LNCaP clone FGC (cell line): ENCODE measurements at places on chromosomes 12 and 14.

DNA sequence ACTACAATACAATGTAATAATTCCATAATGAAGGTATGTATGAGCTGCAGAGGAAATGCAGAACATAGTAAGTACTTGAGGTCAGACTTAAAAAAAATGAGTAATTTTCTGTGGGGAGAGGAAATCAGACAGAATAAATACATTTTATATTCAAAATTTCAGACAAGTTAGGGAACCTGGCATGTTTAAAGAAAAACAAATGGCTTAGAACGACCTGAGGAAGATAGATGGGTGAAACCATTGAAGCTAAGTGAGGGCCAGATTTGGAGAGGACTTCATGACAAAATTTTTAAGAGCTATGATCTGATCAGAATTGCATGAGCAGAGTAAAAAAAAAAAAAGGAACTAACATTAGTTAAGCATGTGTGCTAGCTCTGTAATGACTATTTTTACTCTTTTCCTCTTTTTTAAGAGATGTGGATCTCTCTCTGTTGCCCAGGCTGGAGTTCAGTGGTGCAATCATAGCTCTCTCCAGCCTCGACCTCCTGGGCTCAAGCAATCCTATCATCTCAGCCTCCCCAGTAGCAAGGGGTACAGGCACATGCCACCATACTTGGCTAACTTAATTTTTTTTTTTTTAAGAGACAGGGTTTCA is 157.6 kb upstream of the PDE3A start:
- DNase-seq, result no peak

DNA sequence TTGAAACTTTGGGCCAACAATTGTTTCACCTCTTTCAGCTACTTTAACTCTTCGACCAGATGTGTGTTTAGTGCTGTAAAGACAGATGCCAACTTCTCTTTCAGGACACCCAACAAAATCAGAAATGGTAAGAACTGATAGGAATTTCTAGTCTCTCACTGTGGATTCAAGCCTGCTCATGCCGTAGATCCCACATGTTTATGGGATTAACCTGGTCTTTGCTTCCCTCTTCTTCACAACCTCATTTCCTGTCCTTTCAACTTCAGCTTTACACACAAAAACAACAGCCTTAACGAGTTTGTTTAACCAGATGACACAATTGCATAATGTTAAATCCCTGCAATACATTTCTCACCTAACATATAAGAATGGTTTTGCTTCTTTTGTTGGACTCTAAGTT is 1031.9 kb upstream of the LRFN5 start:
- no peak for DNase-seq

DNA sequence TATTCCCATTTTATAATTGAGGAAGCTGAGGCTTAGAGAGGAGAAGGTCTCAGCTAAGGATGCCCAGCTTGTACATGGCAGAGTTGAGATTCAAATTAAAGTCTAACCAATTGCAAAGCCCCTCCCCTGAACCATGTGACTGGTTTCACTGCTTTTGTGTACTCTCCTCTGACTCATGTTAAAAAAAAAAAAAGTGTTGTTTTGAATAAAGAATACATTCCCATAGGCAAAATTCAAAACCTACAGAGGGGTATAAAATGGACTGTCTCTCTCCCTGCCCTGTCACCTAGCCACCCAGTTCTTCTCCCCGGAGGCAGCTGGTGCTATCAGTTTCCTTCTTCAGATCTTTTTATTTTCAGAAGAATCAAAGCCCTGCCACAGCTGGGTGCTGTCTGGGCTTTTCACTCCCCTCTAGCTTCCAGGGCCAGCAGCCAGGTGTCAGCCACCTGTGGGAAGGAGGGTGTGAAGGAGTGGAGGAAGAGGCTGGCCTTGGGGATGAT is 5.4 kb downstream of the PSMD9 start:
- peak; percentile 65 for DNase-seq

DNA sequence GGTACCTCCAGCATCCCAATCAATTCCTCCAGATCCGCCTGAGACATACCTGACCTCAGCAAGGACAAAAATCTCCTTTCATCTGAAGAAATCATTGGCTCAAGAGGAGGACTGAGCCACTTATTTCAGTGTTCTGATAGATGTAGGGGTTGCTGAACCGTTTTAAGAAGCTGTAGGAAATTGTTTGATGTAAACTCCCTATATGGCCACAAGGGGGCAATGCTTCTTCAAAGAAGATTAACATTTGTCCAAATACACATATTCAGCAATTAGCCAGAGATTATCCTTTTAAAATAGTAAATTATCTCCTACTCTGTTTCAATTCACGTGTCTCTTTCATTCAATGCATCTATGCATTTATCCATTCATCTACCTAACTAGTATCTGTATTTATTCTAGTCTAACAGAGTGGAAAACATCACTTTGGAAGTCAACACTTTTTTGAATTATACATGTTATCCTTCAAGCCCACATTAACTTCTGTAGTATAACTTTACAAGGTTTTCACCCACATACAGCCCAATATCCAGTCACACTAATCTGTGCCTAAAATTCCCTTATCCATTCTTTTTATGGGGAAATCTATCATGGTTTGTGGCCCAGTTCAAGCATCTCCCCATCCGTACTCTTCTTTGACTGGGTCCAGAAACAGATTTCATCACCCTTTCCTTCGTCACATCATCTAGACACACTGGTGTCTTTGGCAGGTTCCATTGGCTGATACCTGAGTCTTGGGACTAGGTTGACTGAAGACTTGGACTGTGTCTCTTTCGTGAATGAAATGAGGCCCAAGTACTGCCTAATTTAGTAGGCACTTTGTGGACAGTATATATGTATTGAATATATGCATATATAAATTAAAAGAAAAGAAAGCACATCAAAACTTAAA is 411.0 kb upstream of the OR4E1 start:
- peak; percentile 27 for DNase-seq

GRCh38 chr14:60757567-60758002 is 23.0 kb downstream of the MNAT1 start:
- DNase-seq, result no peak

- DNase-seq, result peak; percentile 10
Observed at GRCh38 chr14:75548544-75548943, 26.3 kb downstream of the BATF start.

GRCh38 chr14:24232645-24233537 is at the start of gene GMPR2:
GMPR2 (plus strand) TSS chr14:24232929; CDS start chr14:24233254, 325 bp downstream.
- no peak for DNase-seq

GRCh38 chr12:80622271-80622670 is 85.2 kb upstream of the MYF6 start:
- DNase-seq, result no peak

DNA sequence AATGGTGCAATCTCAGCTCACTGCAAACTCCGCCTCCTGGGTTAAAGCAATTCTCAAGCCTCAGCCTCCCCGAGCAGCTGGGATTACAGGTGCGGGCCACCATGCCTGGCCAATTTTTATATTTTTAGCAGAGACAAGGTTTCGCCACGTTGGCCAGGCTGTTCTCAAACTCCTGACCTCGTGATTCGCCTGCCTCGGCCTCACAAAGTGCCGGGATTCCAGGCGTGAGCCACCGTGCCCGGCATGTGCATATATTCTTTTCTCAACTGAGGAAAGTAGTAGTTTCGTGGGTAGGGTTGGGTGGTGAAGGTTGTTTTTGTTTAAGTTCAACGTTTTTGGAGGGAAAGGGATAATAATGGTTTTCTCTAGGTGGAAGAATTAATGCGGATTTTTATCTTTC is 94.2 kb upstream of the CEP83 start:
- DNase-seq, result no peak

GRCh38 chr14:88488897-88489296 is 65.9 kb downstream of the PTPN21 start:
- no peak for DNase-seq

- DNase-seq, result no peak
Observed at GRCh38 chr12:41656454-41656853, 468.3 kb downstream of the PDZRN4 start.

GRCh38 chr12:93706824-93707223 is 29.6 kb downstream of the CRADD start:
- DNase-seq, result no peak

DNA sequence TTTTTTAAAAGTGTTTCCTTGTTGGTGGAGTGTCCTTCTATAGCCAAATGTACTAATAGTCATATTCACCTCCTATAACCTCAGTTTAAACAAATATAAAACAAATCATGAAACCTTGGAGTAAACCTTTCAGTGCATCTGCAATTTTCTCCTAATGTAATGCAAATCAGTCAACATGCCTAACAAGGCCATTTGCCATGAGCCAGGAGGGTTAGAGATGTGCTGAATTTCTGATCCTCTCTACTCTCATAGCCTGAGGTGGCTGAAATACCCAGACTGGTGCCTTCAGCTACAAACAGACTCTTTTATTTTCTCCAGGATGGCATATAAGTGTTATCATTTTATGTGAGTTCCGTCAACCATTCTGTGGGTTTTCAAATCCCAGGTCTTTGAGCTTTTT is 908.1 kb downstream of the GALC start:
- DNase-seq, result no peak

- DNase-seq, result no peak
Observed at GRCh38 chr12:109098183-109098604, 797 bp downstream of the UNG start.

DNA sequence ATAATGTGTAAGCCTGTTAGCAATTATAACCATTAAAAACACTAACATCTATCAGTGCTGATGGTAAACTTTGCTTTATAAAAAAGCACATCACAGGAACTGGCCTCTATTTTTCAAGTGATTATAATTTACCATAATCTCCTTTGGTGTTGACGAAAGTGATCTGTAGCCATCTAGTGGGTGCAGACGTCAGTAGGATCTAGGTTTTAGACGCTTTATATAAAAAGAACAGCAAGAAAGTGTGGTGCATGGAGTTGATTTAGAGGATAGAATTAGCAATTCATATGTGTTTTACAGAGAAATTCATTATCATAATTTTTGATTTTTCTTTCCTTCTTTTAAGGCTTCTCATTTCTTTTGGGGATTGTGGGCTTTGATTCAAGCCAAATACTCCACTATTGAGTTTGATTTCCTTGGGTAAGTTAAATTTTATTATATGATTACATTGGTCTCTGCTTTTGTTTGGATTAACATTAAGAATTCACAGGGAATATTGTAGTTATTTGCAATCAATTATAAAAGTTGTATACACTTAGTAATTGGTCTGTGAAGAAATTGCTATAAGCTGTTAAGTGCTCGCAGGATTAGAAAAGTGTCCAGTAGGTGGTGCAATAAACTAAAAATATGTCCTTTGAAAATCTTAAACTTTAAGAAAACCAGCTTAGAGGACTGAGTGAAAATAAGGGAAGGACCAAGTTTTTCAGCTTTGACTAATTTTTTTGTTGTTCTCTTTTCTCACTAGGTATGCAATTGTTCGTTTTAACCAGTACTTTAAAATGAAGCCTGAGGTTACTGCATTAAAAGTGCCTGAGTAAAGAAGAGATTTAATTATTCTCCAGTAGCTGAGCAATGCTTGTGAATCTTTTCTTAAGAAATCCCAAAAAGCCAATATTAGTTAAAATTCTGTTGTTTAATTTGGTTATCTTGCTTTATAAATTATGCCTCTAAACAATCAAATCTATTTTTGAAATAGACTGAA is 59.5 kb downstream of the ETNK1 start:
- peak; percentile 28 for DNase-seq

GRCh38 chr12:88418856-88419497 is 161.3 kb downstream of the KITLG start:
- no peak for DNase-seq

DNA sequence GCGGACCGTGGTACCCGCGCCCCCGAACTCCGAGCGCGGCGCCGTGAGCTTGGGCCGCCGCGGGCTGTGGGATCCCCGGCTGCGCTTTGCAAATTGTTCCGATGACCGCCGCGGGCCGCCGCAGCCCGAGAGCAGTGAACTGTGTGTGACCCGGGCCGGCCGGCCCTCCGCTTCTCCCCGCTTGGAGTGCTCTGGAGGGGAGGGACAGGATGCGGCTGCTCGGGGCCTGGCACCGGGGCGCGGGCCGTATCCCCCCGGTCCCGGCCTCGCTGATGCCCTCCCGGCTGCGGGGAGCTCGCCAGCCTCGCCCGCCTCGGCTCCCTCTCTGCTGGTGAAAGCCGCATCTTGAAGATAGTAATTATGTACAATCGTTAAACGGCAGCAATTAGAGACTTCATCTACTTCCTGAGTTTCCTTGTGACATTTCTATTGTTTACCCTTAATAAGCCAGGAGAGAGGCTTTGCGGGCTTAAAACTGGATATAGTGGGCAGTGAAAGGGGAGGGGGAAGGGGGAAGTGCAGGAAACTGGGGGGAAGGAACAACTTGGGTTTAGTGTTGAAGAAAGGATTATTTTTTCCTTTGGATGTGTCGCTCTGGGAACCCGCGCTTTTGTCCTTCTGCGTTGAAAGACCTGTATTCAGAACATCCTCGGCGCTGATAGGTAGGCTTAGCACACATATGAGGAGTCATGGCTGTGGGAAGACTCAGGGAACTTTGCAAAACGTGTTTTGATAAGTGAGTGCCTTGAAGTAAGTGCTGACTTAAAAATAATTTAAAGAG is 1.2 kb downstream of the PELI2 start:
- DNase-seq, result no peak

DNA sequence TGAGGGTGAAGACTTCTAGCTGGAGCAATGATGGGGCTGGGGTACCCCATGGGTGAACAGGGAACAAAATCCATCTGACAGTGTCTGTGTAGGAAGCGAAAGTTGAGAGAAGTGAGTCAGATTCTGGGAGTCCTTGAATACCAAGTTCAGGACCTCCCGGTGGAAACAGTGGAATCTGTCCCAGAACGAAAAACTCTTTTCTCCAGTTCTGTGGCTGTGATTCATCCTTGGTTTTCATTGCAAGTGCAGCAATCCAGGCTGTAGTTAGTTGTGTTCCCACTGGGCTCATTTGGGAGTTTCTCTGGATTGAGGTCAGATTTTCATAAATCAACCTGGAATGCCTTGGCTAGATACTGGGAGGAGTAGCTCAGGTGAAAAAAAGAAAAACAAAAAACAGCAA is 120.7 kb downstream of the C12orf75 start:
- DNase-seq, result no peak

GRCh38 chr14:99481745-99482099 is 513 bp downstream of the CCNK start:
- no peak for DNase-seq

- no peak for DNase-seq
Observed at GRCh38 chr12:49733219-49734017, 7.9 kb upstream of the TMBIM6 start.

- no peak for DNase-seq
Observed at GRCh38 chr12:121822393-121823100, 18.7 kb downstream of the SETD1B start.
